ENCODE measurements at places on chromosomes 16 and 17.
A peak's percentile ranks its signal among the peaks of the same experiment; 100 is the strongest.

DNA sequence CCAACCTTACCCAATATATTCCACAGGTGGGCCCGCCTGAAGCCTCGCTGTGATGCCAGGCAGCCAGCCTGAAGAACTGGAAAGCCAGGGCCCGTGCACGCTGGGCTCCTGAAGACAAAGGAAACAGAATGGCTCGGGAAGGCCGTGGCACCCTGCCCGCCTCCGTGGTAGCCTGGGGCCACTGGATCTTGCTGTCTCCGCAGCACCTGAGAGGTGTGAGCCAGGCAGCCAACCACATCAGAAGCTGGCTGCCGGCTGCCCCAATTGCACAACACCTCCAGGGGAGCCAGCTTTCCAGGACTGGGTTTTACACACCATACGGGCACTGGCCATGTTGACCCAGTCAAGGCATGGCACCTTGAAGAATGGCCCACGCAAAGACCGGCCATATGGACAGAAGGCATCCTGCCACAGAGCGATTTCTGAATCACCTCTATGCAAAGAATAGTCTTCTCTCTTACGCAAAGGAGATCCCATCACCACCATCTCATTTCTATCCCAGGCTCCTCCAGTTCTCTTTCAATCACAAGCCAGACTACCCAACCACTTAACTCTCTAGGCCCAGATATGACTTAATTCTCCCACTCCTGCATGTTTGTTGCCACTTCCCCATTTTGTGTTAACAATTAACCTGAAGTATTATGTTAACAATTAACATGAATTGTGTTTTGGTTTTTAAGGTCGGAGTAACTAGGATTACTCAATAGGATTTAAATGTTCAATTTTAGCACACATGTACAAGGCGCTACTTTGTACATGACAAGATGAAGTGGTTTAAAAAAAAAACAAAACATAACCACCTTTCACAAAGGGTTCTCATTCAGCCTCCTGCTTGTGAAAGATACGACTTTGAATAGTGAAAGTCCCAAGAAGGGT is 32.1 kb downstream of the ZFHX3 start:
- no peak for DNase-seq

DNA sequence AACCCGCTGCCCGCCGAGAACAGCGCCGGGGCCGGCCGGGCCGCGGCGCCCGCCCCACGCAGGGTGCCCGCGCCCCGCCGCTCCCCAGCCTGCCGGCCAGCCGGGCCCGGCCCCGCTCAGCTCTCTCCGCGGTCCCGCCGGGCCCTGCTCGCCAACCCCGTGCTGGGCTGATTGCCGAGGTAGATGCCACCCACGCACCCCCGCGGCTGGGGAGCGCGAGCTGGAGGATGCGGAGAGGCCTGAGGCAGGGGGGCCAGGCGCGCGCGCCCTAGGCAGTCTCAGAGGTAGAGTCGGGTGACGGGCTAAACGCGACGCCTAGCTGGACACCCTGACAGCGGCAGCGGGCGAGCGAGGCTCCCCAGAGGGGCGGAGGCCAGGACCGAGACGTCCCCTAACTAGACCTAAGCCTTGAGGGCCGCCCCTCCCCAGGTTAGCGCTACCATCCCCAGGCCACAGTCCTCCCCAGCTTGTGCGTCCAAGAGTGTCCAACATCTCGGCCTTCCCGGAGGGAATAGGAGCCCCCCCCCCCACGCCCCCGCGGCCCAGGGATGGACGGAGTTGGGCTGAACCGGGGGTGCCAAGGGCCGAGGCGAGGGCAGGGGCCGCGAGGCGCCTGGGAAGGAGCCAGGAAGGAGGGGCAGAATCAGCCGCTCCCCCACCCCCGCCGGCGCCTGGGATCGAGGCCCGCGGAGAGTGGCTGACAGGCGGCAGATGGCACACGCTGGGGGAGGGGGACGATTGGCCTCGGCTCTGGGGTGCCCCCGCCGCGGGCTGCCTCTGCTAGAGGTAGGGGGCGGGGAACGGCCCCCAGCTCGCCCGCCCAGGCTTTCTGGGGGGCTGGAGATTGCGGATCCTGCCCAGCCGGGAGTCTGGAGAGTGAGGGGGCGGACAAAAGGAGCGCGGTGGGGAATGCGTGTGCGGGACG is 2.5 kb upstream of the ZNF423 start:
- no peak for DNase-seq

- no peak for DNase-seq
Observed at GRCh38 chr17:1156864-1157263, 22.9 kb downstream of the ABR start.

- no peak for DNase-seq
Observed at GRCh38 chr17:33671491-33671890, 378.4 kb upstream of the ASIC2 start.

- DNase-seq, result no peak
Observed at GRCh38 chr17:78573955-78574354, 3.2 kb downstream of the DNAH17 start.

GRCh38 chr16:85136213-85136701 is 24.0 kb upstream of the CIBAR2 start:
- DNase-seq, result peak; percentile 78

DNA sequence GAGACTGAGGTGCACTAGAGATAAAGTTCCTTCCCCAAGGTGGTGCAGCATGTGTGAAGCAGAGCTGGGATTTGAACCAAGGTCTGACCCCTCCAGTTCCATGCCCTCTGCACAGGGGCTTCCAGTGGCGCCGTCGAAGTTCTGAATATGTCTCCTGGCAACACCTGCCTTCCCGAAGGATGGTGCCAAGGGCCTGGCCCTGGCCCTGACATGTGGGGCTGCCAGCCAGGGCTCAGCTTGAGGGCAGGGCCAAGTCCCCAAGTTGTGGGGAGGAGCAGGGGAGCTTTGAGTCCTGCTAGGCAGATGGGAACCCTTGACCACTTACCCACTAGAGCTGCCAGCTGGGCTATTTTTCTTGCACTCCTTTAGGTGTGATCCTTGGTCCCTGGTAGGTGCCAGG is 56.4 kb downstream of the NKD1 start:
- DNase-seq, result no peak

- DNase-seq, result no peak
Observed at GRCh38 chr16:50765260-50765659, 23.4 kb downstream of the CYLD start.

- peak; percentile 57 for DNase-seq
Observed at GRCh38 chr16:69399361-69399760, 13.6 kb upstream of the TERF2 start.

DNA sequence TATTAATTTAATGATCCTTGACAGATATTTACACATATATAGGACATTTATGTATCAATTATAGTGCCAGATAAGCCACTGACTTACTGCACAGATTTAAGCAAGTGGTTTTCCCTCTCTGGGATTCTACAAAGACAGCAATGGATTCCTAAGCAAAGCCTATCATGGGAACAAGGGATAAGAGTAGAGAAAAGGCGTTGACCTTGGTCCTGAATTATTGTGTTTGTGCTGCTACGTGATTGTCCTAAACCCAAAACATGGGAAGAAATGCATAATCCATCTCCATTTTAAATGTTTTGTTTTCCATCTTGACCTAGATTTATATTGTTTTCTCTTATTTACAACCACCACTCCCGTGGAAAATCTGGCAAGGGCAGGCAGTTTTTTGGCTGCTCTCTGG is 14.0 kb downstream of the SLFN11 start:
- DNase-seq, result no peak

GRCh38 chr16:55043499-55043898 is 112.8 kb downstream of the IRX5 start:
- no peak for DNase-seq

GRCh38 chr16:70418993-70419318 is 19.9 kb downstream of the ST3GAL2 start:
- no peak for DNase-seq

DNA sequence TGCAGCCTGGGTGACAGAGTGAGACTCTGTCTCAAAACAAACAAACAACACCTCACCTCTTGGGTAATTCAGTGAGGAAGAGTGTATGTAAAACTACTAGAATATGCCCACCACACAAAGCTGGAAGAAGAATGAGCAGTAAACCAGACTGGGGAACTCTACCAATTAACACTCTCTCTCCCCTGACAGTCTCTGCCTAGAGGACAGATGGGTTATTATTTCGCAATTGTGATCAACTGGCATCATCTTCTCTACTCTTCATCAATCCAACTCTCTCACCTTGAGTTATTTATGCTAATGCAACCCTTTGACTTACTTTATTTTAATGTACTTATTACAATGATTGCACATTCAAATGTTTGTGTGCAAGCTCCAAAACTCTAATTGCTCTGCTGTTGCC is 205.6 kb downstream of the XYLT1 start:
- DNase-seq, result no peak

Measured in LHCN-M2 (cell line).